ENCODE measurements at places on chromosomes 2 and 18.

GRCh38 chr18:51513517-51513916 is 316.0 kb upstream of the MEX3C start:
- DNase-seq, result no peak

- no peak for DNase-seq
These were observed 1.3 kb upstream of the PRSS56 start for GRCh38 chr2:232518844-232519243.

GRCh38 chr2:176128172-176128981 is 1.1 kb upstream of the HOXD8 start:
- DNase-seq, result no peak

DNA sequence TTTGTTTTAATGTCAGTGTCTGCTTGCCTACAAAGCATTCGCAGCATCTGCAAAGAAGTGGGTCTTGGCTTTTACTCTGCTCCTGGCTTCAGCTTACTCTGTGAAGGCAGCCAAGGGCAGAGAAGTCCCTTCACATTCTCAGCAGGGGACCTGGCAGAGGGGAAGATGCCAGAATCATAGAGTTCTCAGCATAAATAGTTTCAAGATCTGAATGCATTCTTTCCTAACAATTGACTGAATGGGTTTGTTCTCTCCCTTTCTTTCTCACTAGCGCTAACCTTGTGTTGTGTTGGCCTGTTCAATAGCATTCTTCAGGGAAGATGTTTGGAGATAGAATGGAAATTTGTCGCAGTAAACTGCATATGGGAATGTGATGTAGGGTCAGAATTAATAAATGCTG is 106.9 kb downstream of the FARSB start:
- DNase-seq, result no peak

DNA sequence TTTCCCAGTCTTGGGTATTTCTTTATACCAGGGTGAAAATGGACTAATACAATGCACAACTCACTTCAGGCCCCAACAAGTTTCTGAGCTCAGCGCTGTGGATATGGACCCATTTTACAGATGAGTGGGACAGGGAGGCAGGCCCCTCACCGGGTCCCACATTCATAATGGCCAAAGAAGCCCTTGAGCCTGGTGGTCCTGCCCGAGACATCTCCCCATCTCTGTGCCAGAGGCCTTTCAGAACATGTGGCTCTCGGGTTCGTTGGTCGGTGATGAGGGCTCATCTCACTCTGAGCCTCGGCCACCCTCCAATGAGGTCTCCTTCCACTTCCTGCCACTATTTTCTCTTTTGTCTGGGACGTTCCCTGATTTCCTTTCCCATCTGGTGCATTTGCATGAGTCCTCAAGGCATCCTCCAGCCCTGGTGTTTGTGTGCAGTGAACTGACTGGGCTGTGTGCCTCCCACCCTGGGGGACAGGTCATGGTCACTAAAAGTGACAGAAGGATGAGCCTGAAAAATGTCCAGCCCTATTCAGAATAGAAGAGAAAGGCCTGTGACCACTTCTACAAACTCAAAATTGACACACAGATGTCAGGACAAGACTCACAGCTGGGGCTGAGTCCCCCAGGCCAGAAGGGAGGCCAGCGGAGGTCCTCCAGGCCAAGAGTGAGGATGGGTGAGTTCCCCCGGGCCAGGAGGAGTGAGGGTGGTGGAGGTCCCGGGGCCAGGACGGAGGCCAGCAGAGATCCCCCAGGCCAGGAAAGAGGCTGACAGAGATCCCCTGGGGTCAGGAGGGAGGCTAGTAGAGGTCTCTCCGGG is 134.5 kb downstream of the PTGR3 start:
- DNase-seq, result no peak

DNA sequence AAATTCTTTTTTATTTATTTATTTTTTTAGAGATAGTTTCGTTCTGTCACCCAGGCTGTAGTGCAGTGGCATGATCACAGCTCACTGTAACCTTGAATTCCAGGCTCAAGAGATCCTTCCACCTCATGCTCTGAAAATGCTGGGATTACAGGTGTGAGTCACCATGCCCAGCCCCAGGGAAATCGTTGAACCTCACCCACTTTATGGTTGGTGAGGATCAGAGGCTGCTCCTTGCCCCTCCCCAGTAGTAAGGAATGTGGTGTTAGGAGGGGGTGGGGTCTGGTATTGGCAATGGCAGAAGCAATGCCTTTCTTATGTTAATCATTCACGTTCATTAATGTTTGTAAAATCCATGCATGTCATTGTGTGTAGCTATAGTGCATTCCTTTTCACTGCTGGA is 161.9 kb downstream of the SUCLG1 start:
- DNase-seq, result no peak

DNA sequence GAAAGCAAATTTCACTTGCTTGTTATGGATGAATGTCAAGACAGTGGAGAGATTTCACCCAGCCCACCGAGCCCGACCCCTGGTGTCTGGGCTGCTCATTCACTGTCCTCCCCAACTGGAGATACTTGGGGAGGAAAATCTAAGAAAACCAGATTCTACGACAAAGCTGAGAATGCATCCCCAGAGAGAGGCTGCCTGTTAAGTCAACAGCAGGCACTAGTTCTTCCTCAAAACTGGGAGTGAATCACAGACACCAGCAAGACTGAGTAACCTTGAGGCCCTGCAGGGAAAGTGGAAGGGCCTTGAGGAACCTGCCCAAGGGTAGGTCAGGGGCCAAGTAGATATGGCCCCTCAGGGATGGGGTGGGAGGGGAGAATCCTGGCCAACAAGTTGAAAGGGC is 34.2 kb upstream of the MLPH start:
- no peak for DNase-seq

- no peak for DNase-seq
These were observed 5.0 kb downstream of the ACKR3 start for GRCh38 chr2:236574424-236575145.

- DNase-seq, result no peak
These were observed 97.7 kb upstream of the SIX3 start for GRCh38 chr2:44843641-44844310.

- no peak for DNase-seq
These were observed 814 bp downstream of the FZD7 start for GRCh38 chr2:202034249-202035088.

GRCh38 chr2:195535911-195536522 is 121.0 kb upstream of the SLC39A10 start:
- DNase-seq, result peak; percentile 87

DNA sequence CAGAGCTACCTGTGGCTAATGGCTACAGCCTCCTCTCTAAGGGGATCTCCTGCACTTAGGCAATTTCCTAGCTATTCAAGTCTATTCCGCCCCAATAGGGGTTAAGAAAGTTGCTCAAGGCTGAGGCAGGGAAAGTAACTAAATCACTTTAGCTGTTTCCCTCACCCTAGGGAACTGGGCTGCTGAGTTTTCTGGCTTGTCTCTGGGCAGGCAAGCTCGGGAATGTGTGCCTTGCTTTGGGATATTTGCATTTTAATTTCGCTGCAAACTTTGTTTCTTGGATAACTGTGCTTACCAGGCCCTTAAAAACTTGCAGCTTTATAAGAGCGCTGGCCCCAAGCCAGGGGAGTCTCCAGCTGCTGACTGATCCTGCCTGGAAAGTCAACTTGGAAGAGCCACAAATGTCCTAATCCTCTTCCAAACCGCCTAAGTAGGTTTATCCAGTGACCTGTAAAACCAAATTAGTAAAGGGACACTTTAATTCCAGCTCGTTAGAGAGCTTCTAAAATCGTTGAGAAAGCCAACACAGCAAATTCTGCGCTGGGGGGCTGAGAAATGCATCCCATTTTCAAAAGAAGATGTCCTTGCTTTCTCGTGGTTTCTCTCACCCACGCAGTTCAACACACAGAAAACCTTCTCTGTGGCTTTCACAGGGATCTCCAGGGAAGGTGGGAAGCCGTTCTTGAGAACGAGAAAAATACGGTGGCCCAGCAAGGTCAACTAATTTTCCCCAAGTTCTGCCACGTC is 59.5 kb upstream of the SP3 start:
- no peak for DNase-seq

- DNase-seq, result no peak
These were observed 135.9 kb upstream of the SERPINE2 start for GRCh38 chr2:224174990-224175389.

- no peak for DNase-seq
These were observed 16.5 kb downstream of the SDC1 start for GRCh38 chr2:20208476-20208859.

DNA sequence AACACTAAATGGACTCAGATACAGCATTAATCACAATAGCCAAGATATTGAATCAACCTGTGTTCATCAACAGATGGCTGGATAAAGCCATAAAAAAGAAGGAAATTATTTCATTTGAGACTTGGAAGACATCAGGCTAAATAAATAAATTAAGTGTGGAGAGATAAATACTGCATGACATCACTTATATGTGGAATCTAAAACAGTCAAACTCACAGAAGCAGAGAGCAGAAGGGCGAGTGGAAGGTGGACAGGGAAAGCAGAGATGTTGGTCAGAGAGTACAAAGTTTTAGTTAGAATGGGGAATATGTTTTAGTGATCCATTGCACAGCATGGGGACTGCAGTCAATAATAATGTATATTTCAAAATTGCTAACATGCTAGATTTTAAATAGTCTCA is 207.2 kb downstream of the VAPA start:
- DNase-seq, result no peak

- DNase-seq, result no peak
These were observed 164.0 kb downstream of the EN1 start for GRCh38 chr2:118683460-118683859.

DNA sequence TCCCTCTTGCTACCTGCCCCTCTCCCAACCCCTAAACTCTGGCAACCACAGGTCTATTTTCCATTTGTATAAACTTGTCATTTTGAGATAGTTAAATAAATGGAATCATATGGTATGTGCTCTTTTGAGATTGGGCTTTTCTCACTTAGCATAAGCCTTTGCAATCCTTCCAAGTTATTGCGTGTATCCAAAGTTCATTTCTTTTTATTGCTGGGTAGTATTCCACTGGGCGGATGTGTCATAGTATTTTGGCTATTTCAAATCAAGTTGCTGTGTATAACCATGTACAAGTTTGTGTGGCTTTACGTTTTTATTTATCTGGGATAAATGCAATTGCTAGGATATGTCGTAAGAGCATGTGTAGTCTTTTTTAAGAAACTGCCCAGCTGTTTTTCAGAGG is 55.5 kb upstream of the CUL3 start:
- no peak for DNase-seq

DNA sequence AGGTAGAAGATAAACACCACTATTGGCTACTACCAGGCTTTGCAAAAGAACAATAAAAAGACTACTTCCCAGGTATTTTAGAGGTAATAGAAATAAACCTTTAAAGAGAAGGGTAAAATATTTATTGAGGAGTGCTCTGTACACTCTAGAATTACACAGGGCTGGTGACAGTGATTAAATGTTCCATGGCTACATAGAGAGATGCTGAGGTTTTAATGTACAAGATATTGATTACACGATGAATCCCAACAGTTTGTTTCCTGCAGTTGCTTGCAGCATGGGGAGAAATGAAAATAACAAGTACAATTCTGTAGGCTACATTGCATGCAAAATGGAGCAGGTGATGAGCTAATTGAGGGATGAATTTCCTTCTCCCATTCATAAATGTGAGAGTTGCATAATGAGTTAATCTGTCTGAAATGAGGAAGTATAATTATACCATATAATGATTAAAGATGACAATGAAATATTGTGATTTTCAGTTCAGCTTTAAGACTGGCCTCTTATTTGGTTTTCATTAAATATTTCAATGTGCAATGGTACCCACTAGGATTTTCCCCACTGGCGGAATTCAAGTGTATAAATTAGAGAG is 266.1 kb downstream of the SOCS6 start:
- DNase-seq, result no peak

DNA sequence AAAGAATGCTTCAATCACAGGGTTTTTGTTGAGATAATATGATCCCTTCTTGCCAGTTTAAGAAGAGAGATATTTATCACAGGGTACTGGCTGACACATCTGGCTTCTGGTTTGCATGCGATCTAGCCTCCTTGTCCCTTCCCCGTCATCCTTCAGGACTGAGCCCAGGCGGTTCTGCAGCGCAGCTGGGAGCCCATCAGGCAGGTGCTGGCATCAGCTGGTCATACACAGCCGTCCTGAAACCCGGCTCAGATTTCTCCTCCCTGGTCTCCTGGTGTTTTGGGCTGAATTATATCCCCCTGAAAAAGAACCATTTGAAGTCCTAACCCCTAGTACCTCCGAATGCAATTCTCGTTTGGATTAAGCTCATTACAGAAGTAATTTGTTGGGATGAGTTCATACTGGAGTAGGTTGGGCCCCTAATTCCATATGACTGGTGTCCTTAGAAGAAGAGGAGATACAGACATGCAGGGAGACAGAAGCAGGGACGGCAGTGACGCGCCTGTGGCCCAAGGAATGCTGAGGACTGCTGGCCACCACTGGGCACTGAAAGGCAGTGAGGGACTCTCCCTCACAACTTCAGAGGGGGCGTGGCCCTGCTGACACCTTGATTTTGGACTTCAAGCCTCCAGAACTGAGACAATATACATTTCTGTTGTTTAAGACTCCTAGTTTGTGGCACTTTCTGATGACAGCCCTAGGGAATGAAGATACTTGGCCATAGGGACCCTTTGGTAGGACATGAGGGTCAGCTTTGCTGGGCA is 83.9 kb upstream of the ODC1 start:
- no peak for DNase-seq

DNA sequence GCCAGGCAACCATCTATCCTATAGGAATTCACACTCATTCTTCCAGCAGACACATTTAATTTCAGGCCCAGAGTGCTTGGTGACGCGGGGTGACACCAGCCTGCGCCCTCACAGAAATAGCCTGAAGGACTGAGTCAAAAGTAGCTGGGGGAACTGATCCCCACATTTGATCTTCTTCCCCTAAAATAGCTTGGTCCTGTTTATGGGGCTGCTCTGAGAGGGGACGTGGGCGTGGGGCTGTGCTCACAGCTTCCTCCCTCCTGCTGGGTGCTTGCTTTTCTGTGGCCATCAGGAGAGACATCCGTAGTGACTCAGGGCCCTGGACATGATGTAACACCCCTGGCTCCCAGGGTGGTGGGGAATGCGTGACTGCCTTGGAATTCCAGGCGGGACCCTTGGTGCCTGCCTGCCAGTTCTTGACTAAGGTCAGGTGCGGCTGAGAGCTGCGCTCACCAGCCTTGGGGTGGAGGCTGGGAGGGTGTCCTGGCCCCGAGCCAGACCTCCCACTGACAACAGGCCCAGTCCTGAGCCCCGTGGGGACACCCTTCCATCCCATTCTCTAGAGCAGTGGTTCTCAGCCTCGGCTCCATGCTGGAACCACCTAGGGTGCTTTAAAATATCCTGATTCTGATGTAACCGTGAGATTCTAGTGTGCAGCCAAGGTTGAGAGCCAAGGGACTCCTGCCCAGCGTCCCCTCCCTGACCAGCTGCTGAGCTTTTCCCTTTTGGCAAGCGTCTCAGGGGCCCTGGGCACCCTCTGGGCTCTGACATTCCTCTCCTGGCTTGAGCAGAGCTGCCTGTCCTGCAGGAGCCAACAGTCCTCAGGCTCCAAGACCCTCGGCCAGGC is 47.4 kb upstream of the SMAD7 start:
- no peak for DNase-seq

GRCh38 chr2:99643787-99644418 is 154.1 kb upstream of the REV1 start:
- DNase-seq, result no peak

GRCh38 chr2:96934182-96934495 is 52.2 kb downstream of the FAM178B start:
- no peak for DNase-seq

- DNase-seq, result no peak
These were observed 28.2 kb upstream of the INO80C start for GRCh38 chr18:35525795-35526494.

GRCh38 chr2:30948130-30948529 is 140.9 kb upstream of the CAPN13 start:
- DNase-seq, result no peak

GRCh38 chr2:60843006-60843405 is 38.4 kb upstream of the REL start:
- DNase-seq, result no peak
